ENCODE measurements at places on chromosomes 5 and 9.

GRCh38 chr9:33719581-33720374 lies 75.6 kb upstream of the PRSS3 start:
- DNase-seq = no peak

DNA sequence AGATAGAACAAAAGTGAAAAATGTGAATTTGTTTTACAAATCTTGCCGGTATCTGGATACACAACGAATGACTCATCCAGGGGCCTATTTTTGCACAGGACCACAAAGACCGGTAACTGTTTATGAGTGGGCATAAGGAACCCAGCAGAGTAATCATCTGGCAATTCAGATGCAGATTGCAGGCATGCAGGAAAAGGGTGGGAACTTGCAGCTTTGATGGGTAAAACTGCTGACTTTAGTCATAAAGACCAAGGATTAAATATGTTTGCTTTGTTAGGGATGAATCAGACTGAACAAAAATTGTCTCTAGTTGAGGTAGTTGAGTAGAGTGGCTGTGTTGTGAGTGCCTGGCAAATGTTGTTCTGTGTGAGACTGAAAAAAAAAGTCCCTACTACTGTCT lies 309.6 kb upstream of the CCNH start:
- DNase-seq = no peak

GRCh38 chr9:116190637-116191396 lies 37.2 kb downstream of the PAPPA start:
- DNase-seq = no peak

DNA sequence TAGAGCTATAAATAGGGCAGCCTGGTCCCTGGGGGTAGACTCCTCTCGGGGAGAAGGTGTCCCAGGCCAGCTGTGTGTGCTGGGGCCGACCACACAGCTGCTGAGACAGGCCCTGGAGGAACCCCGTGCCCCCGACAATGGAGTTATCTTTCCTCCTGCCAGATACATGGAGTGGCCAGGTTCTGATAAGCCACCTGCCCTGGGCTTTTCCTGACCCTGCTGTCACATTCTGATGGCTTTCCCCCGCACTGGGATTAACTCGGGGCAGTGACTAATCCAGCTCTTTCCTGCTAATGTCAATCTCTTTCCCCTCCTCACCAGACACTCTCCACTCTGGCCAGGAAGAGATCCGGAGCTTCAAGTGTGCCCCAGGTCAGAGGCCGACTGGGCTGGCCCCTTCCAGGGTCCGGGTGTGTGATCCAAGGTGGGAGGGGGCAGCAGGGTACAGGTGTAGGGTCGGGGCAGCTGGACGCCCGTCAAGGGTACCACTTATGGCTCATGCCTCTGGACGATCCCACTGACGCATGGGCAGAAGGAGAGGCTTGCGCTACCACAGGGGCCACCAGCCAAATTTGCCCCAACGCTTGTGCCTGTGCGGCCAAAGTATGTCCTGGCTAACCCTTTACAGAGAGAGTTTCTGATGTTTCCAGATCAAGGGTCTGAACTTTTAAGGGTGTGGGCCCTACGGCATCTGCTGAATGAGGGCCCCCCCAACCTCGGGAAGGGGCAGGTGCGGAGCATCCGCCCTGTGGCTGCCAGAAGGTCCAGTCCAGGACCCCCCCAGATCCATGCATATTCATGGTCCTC lies 20.6 kb upstream of the COL5A1 start:
- no peak for DNase-seq

- DNase-seq = no peak
These were observed 69.5 kb upstream of the HSPB3 start for GRCh38 chr5:54385994-54386393.

DNA sequence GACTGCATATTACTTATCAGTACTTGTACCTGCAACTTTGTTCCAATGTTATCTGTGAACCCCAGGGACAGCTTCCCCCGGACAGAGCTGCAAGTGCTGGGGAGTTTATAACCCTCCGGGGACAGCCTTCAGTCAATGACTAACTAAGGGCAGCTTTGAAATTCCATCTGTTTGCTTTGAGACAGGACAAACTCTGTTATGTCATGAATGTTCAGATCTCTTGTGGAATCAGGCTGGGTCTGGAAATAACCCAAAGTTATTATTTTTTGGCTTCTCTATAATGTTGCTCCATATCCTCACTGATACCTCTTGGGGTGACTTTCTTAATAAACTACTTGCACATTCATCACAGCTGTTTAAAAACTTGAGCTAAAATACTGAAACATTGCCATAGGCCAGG lies 617.5 kb upstream of the TLE4 start:
- DNase-seq = no peak

- DNase-seq = no peak
These were observed 2.2 kb downstream of the C8G start for GRCh38 chr9:136947028-136947891.

DNA sequence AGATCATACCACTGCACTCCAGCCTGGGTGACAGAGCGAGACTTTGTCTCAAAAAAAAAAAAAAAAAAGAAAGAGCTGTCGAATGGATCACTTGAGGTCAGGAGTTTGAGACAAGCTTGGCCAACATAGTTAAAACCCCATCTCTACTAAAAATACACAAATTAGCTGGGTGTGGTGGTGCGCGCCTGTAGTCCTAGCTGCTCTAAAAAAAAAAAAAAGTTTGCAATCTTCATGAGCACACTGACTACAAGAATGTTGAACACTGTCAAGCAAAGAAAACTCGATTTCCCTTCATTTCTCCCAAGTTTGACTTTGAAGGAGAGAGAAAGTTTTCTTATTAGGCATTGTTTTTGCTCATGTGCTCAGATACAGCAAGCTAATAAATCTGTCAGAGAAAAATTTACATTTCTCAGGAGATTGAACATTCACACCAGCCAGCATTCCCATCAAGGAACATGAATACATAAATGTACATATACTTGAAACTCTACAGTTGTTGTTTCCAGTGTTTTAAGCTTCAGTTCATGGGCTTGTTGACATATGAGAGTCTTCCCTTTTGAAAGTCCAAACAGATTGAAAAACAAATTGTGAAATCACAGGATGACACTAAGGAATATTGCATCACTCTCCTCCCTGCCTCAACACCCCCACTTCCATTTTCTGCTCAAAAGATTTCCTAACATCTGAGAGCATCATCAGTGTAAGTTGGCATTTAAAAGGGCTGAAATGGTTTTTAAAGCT lies 81.8 kb downstream of the ARRDC3 start:
- no peak for DNase-seq

GRCh38 chr5:61489574-61489973 lies 157.5 kb downstream of the ZSWIM6 start:
- DNase-seq = no peak

DNA sequence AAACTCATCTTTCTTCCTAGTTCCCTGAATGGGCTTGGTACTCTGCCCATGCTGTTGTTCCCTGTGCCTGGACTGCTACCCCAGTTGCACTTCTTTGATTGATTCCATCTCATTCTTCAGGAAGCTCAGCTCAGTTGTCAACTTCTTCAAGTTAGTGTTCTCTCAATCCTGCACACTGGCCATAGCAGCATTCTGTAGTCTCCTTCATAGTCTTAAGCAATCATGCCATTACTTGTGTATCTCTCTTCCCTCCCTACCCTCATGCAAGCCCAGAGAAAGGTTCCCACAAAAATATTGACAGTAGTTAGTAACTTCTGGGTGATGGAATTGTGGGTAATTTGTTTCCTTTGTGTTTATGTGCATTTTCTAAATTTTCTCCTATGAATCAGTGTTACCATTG lies 5.5 kb downstream of the KDM4C start:
- DNase-seq = no peak

- DNase-seq = peak; percentile 2
These were observed 33.0 kb downstream of the FKBP15 start for GRCh38 chr9:113187929-113188595.

DNA sequence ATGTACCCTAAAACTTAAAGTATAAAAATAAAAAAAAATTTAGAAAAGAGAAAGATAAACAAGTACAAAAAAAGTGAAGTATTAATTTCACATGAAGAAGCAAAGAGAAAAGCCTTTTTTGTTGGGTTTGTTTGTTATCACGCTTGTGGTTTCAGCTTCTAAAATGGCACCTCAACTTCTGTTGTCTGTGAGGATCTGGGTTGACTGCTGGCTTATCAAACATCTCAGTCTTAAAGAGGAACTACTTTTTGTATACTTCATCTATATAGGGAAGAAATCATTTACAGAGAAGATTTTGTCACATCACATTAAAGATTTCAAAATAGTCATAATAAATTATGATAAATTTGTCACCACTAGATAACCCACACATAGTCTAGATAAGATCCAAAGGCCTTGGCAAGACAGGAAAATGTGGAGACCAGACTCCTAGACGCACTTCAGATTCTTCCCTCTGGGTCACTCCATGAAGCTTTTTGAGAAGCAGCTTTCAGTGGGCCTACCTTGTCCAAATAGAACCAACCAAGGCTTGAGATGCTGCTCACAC lies 8.8 kb upstream of the ADGRV1 start:
- no peak for DNase-seq

DNA sequence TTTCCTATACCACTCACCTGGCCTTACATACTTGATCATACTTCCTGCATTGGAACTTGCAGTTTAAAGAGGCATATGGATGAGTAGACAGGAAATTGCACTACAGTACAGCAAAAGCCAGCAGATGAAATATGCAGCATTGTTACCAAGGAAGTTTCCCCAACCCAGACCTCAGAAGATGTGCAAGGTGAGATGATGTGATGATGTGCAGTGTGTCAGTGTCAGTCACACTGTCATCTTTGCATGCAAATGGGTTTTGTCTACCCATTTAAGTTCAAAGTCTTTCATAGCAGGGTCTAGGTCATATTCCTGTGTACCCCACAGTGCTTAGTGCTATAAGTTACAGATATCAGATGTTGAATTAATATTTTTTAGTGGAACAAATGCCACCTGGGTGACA lies 89.3 kb upstream of the CER1 start:
- no peak for DNase-seq

DNA sequence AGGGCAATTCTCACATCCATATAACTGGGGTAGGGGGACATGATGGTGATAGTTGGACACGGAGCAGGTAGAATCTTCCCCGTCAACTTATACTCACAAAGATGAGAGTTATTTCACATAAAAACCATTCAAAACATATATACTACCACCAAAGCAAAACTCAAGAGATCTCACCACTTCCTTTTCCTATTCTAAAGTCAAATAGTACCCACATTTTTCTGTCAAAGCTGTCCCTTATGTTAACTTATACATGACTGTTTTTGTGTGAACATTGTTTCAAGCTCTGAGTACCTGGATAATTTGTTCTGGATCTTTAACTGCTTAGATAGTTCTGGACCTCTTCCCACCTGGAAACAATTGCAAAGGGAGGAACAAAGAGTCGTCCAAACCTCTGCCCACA lies 95.5 kb upstream of the MAN2A1 start:
- no peak for DNase-seq

DNA sequence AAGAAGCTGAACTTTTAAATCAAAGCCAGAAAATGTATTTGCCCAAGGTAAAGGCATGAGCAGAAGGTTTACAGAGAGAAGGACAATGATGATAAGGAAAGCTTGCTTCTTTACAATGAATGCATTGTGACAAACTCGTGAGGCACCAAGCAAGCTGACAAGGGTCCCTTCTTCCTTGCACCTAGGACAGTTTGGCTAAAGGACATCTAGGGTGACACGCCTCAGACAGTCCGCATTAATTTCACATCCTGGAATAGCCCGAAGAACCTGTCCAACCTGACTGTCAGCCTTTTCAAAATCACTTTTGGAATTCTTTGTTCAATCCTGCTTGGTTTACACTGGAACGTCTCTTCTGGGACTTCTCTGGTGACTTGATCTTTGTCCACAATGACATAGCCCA lies 146.4 kb upstream of the MAP3K1 start:
- no peak for DNase-seq

- peak; percentile 12 for DNase-seq
These were observed 3.2 kb downstream of the ATOSB start for GRCh38 chr9:35112257-35113020.

- no peak for DNase-seq
These were observed 60.3 kb downstream of the FOXD1 start for GRCh38 chr5:73388306-73388684.

GRCh38 chr9:133779081-133779480 lies 40.9 kb upstream of the SARDH start:
- DNase-seq = no peak

- no peak for DNase-seq
These were observed 71.0 kb downstream of the NREP start for GRCh38 chr5:111685969-111686368.

DNA sequence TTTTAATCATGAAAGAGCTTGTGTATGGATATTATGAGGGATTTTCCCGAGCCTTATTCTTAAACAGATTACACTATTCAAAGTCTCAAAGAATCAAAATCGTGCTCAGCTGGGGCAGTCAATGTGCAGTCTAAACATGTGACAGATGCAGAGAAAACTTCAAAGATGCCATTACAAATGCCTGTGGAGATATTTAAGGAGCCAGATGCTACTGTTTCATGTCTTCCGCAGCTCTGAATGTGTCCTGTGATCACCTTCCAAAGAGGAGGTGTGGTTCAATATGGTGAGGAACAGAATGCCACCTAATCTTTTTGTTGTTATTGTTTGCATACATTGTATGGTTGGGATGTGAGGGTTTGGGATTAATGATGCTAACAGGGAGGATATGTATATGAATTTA lies 593.3 kb upstream of the ARRDC3 start:
- no peak for DNase-seq

- no peak for DNase-seq
These were observed 136.8 kb downstream of the ASTN2 start for GRCh38 chr9:117278020-117278419.

DNA sequence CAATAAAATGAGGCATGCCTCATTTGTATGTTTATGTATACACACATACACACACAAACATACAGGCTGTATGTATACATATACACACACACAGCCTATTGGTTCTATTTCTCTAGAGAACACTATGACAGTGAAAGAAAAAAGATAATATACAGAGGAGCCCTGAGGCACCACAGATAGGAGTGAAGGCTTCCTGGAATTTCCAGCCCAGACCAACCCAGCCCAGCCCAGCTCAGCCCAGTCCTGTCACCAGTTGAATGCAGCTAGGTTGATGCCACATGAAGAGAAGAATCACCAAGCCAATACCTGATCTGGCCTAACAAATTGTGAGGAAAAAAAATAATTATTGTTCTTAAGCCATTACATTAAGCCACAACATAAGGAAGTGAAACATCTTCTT lies 126.9 kb upstream of the PDE4D start:
- no peak for DNase-seq

GRCh38 chr5:484556-484955 lies 39.7 kb downstream of the SLC9A3 start:
- no peak for DNase-seq

DNA sequence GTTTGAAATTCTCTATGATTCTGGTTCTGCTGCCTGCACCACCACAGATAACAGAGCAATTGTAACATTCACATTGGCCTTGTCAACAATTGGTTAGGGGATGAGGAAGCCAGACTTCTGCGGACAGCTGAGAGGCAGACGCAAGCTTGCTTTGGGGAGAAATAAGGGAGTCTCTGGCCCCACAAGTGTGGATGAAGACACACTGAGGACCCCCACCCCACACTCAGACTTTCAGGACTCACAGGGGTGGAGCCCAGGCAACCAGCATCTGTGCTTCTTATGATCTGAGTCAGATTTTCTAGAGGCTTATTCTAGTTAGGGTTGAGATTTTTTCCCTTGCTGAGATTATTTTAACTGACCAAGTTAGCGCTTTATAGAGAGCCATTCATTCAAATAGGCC lies 140.3 kb upstream of the IRX2 start:
- DNase-seq = no peak

GRCh38 chr9:33304362-33304761 lies 14.0 kb downstream of the NFX1 start:
- DNase-seq = no peak

GRCh38 chr5:88368201-88368600 lies 99.6 kb upstream of the TMEM161B start:
- DNase-seq = no peak

GRCh38 chr5:112973904-112974303 lies 2.7 kb upstream of the DCP2 start:
- DNase-seq = no peak
